ENCODE measurements at places on chromosomes 11 and 22. TPM values are rescaled to one million over a fixed set of nuclear protein-coding genes. Genes with fewer than 3 reads are reported as not detected.

GRCh38 chr11:105923807-105924206 lies 98.2 kb downstream of the MSANTD4 start:
- no peaks in the 10 kb centered on the region for H3K36me3 ChIP-seq
- DNase-seq: no peak
- no peak overlapping the region for H3K27ac ChIP-seq
- no peak overlapping the region for H3K4me3 ChIP-seq
- no peaks in the 10 kb centered on the region for H3K27me3 ChIP-seq
- no peaks in the 10 kb centered on the region for H3K4me1 ChIP-seq

BMAL1 gene
- 22.2 TPM for total RNA-seq

- H3K27me3 ChIP-seq: peaks cover 3% of the 10 kb centered on the region
- H3K4me1 ChIP-seq: peaks cover 11% of the 10 kb centered on the region
- no peak overlapping the region for H3K27ac ChIP-seq
- peaks cover 3% of the 10 kb centered on the region for H3K36me3 ChIP-seq
- H3K4me3 ChIP-seq: no peak overlapping the region
These were observed 58.5 kb upstream of the PARVA start for GRCh38 chr11:12318791-12319438.

CASP1 gene
- 18.7 TPM for total RNA-seq

GRCh38 chr22:24878969-24879368 lies 67.5 kb downstream of the LHFPL7 start:
- H3K4me1 ChIP-seq: no peaks in the 10 kb centered on the region
- no peaks in the 10 kb centered on the region for H3K27me3 ChIP-seq
- no peak overlapping the region for H3K4me3 ChIP-seq
- H3K36me3 ChIP-seq: no peaks in the 10 kb centered on the region
- no peak for DNase-seq

DNA sequence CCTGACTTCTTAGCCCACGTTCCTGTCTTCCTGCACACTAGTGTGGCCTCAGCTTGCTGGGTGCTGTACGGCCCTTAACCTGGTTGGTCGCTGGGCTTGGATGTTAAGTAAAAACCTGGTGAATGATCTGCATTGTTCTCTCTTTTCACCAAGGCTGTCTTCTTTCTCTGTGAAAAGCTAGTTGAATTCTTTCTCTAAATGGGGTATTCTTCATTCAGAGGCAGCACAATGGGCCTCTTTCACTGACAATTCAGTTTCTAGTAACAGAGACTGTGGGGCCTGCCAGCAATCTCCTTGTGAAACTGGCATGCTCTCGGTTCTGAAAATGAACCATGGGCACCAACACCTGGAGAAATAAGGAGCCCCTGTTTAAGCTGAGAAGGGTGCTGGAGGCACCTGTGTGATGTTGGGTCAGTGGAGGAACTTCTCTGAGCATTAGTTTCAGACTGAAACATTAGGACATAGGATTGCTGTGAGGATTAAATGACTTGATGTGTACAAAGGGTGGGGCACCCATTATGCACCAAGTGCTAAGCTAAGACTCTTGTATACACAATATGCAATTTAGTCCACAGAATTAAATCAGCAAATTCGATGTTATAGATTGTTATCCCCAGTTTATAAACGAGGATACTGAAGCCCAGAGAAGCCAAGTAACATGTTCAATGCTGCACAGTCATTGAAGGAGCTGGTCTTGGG lies 33.1 kb upstream of the ELF5 start:
- no peak overlapping the region for H3K27ac ChIP-seq
- no peak overlapping the region for H3K4me3 ChIP-seq
- DNase-seq: no peak
- H3K4me1 ChIP-seq: no peaks in the 10 kb centered on the region
- peaks cover 18% of the 10 kb centered on the region for H3K27me3 ChIP-seq
- no peaks in the 10 kb centered on the region for H3K36me3 ChIP-seq

RCOR2 gene
- 0.28 TPM for total RNA-seq

DEUP1 gene
- total RNA-seq: not detected

GRCh38 chr22:46726066-46726985 lies 11.7 kb downstream of the CERK start:
- H3K27me3 ChIP-seq: no peaks in the 10 kb centered on the region
- no peak for DNase-seq
- H3K27ac ChIP-seq: no peak overlapping the region
- H3K4me3 ChIP-seq: no peak overlapping the region
- H3K36me3 ChIP-seq: peaks cover 19% of the 10 kb centered on the region

DNA sequence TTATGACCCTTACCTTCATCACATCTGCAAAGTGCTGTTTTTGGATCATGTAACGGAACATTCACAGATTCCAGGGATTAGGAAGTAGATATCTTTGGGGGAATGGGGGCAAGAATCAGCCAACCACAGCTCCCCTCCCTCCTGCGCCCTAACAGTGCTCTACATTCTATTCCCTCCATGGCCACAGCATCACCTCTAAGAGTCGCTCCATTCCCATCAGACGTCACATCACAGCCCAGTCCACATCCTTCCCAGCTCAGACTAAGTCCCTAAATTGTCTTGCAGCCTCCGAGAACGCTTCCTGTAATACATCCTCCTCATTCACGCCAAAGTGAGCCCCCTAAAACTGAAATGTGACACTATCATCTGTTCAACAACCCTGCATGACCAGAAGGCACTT lies 5.9 kb downstream of the SCGB1D1 start:
- no peak overlapping the region for H3K27ac ChIP-seq
- no peak overlapping the region for H3K4me3 ChIP-seq
- no peaks in the 10 kb centered on the region for H3K4me1 ChIP-seq
- peaks cover 34% of the 10 kb centered on the region for H3K27me3 ChIP-seq
- H3K36me3 ChIP-seq: no peaks in the 10 kb centered on the region

MS4A15 gene
- total RNA-seq: not detected

DNA sequence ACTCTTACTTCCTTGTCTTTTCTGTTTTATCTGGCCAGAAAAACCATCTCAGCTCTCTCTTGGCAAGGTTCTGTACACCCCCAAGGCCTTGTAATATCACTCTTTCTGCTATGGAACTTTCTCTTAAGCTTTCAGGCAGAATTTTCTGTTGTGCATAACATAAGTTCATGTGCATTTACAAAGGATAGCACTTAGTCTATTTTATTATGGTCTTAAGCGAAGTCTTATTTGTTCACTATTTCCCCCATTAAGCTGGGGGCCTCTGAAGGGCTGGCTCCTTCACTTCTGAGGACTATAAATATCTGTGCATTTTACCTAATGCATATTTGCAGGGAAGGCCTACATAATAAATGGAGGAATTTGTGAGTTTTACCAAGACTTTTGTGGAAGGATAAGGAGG lies 1393.4 kb downstream of the FAM181B start:
- no peaks in the 10 kb centered on the region for H3K4me1 ChIP-seq
- no peak overlapping the region for H3K27ac ChIP-seq
- H3K36me3 ChIP-seq: no peaks in the 10 kb centered on the region
- no peak for DNase-seq

DNA sequence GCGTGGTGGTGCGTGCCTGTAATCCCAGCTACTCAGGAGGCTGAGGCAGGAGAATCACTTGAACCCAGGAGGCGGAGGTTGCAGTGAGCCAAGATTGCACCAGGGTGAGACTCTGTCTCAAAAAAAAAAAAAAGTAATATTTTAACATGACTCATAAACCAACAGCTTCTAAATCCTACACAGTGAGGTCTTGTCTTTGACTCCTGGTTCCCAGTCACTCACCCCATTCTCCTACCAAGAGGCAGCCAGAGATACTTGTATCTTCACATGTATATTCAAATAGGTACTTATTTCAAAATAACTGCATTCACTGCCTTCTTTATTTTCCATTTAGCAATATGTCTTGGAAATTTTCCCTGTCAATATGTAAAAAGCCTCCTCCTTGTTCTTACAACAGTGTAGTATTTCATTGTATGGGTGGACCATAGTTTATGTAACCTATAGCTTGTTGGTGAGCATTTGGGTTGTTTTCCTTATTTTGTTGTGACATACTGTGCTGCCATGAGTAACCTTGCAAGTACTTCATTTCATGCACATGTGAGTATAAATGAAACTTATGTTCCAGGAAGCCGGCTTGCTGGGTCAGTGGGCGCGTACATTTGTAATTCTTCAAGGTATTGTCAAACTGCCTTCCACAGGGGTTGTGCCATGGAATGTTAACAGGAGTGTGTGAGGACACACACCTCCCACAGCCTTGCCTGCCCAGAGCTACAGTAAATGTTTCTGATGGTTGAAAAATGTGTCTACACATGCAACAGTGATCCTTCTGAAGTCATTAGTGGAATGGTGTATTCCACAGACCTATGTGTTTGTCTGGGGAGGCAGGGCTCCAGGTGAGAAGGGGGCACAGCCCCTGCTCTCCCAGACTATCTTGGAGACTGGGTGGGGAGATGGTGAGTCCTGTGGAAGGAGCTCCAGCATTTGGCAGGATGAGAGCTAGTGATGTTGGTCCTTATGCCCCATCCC lies 47.9 kb downstream of the OSBP2 start:
- peaks cover 62% of the 10 kb centered on the region for H3K4me1 ChIP-seq
- H3K27me3 ChIP-seq: no peaks in the 10 kb centered on the region
- H3K4me3 ChIP-seq: peak overlapping the region; percentile 15
- peak; percentile 75 for DNase-seq

- peak overlapping the region; percentile 63 for H3K27ac ChIP-seq
- H3K4me1 ChIP-seq: peaks cover 58% of the 10 kb centered on the region
- DNase-seq: no peak
- peaks cover 3% of the 10 kb centered on the region for H3K36me3 ChIP-seq
- peak overlapping the region; percentile 6 for H3K4me3 ChIP-seq
These were observed 34.1 kb upstream of the TMPRSS4 start for GRCh38 chr11:118042796-118043195.

LAYN gene
- 6.4 TPM for total RNA-seq

ACRV1 gene
- total RNA-seq: not detected

TMEM45B gene
- 0.37 TPM for total RNA-seq

DNA sequence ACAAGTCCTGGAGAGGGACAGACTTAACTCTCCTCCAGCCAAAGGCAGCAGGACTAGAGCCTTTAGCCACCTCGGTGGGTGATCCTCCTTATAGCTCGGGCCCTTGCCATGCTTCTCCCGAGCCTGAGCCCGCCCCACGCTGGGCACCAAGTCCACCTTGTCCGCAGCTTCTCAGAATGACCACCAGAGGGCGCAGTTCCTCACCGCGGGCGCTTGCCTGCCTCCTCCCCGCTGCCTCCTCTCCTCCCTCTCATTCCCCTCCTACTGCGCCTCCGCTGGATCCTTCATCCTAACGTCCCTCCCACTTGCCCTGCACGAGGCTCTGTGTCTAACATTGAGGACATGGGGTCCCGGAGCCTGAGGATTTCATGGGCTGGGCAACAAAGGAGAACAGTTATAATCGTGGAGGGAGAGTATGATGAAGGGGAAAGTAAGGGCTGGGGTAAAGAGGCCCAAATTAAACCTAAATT lies 11.3 kb upstream of the MOGAT2 start:
- H3K27me3 ChIP-seq: peaks cover 17% of the 10 kb centered on the region
- H3K4me3 ChIP-seq: no peak overlapping the region
- H3K36me3 ChIP-seq: no peaks in the 10 kb centered on the region
- H3K4me1 ChIP-seq: peaks cover 7% of the 10 kb centered on the region
- H3K27ac ChIP-seq: no peak overlapping the region

DNA sequence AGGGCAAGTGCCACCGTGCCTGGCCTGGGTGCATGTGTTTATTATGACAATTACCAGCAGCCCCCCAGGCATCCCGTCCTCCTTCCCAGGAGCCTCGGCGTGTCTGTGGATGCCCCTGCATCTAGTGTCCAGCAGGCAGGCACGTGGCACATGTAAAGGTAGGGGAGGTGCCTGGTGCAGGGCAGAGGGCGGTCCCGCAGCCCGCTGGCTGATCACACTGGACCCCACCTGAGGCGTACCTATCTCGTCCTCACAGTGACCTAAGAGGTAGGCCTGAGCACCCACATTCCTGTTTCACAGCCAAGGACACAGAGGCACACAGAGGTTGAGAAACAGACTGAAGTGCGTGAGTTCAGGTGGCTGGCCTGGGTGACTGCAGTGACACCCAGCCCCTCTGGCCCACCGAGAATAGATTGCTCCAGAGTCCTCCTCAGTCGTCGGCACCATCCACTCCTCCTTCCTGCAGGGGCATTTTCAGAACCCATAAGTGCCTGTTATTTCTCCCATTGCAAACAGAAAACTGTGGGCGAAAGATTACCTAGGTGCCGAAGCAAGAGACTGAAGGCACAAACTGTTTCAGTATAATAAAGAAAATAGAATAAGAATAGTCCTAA lies 3.0 kb upstream of the PHRF1 start:
- peaks cover 4% of the 10 kb centered on the region for H3K36me3 ChIP-seq
- H3K27me3 ChIP-seq: peaks cover 4% of the 10 kb centered on the region
- H3K4me1 ChIP-seq: peaks cover 21% of the 10 kb centered on the region
- no peak overlapping the region for H3K4me3 ChIP-seq

OR56A3 gene
- total RNA-seq: not detected

- H3K27ac ChIP-seq: no peak overlapping the region
- no peak overlapping the region for H3K4me3 ChIP-seq
- no peaks in the 10 kb centered on the region for H3K27me3 ChIP-seq
- H3K36me3 ChIP-seq: no peaks in the 10 kb centered on the region
- peaks cover 17% of the 10 kb centered on the region for H3K4me1 ChIP-seq
- no peak for DNase-seq
These were observed 18.1 kb upstream of the MRTFA start for GRCh38 chr22:40654522-40655167.

CCDC87 gene
- total RNA-seq: 0.21 TPM

DNA sequence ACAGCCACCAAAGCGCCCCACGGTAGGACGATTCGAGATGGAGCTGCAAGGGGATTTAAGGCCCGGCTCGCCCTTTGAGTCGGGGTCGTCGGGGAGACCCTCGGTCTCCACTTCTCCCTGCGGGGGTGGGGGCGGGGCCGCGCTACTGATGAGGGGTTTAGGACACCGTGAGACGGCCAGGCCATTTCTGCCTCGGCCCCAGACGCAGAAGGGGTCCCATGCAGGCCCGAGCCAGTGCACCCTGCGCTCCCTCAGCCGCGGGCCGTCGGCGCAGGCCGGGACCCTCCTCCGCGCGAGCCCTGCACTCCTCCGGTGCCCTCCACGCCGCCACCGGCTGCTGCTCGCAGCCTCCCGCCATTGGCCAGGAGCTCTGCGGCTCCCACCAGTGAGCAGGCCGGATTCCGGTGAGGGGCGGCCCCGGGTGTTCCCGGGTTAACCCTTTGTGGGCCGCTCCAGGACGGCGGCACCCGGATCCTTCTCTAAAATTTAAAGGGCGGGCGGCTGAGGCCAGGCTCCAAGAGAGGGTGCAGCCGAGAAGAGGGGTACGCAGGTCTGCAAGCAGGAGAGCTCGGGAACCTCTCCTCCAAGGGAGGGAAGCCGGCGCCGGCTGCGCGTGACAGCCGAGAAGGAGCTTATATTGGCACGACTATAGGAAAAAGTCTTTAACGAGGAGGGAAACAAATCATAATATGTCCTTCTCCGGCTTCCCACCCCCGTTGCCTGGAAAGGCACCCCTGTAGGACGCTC lies 18.0 kb downstream of the CREB3L1 start:
- peak; percentile 93 for DNase-seq
- H3K36me3 ChIP-seq: no peaks in the 10 kb centered on the region
- H3K4me3 ChIP-seq: peak overlapping the region; percentile 84
- peaks cover 37% of the 10 kb centered on the region for H3K27me3 ChIP-seq
- peaks cover 6% of the 10 kb centered on the region for H3K4me1 ChIP-seq
- no peak overlapping the region for H3K27ac ChIP-seq

FXYD6 gene
- not detected for total RNA-seq

- H3K4me3 ChIP-seq: no peak overlapping the region
- no peaks in the 10 kb centered on the region for H3K36me3 ChIP-seq
- DNase-seq: no peak
- peaks cover 4% of the 10 kb centered on the region for H3K27me3 ChIP-seq
- H3K27ac ChIP-seq: no peak overlapping the region
These were observed 26.9 kb upstream of the CBX7 start for GRCh38 chr22:39179401-39179827.

MIOX gene
- total RNA-seq: 0.21 TPM

GRCh38 chr11:7596975-7597391 lies 76.3 kb downstream of the CYB5R2 start:
- H3K27ac ChIP-seq: no peak overlapping the region
- peaks cover 5% of the 10 kb centered on the region for H3K4me1 ChIP-seq
- no peak for DNase-seq
